GM18507 (cell line): ENCODE measurements at places on chromosomes 16 and 17.
A peak's percentile ranks its signal among the peaks of the same experiment; 100 is the strongest.

DNA sequence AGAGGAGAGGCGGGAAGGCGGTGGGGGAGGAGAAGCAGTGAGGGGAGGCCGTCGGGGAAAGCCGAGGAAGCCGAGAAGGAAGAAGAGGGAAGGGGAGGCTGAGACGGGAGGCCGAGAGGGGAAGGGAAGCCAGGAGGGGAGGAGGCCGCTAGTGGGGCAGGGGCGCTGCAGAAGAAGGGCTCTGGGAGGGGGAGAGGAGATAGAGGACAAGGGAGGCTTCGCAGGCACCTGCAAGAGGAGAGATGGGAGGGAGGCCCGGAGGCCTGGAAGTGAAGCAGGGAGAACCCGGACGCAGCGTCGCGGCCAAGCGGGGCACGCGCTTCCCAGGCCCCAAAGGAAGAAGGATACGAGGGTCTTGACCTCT, 2.3 kb downstream of the C17orf58 start:
- DNase-seq: no peak

GRCh38 chr17:61409301-61410112, 9.9 kb downstream of the TBX2 start:
- DNase-seq: no peak

DNA sequence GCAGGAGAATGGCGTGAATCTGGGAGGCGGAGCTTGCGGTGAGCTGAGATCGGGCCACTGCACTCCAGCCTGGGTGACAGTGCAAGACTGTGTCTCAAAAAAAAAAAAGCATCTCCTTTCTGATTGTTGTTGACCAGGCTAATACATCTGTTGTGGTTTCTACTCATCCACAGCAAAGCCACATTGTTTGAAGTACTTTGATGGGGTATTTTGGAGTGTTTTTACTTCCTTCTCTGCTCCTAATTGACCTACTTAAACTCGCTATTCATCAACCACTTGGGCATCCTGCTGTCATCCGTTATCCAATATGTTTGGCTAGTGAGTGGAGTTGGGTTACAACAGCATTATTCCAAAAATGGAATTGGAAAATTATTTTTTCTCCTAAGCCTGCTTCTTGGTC, 3.5 kb upstream of the CDC27 start:
- DNase-seq: no peak

DNA sequence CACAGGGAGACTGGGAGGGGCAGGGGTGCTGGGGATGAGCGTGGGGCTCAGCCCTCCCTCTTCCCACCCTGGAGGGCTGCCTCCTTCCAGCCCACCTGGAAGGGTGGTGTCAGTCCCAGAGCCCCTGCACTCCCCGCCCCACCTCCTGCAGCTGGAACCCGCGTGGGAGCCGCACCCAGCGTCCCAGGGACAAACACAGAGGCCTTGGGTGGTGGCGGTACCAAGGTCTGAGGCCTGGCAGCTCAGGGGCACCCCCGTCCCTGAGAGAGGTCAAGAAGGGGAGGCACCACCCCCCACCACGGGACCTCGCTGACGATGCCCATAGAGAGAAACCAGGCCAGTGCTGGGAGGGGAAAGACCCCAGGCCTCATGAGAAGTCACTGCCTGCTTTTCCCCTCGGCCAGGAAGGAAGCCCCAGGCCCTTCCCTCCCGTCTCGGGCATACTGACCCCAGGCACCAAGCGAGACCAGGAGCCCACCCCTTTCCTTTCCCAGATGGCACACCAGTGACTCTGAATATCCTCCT, 4.1 kb downstream of the HS3ST6 start:
- DNase-seq: no peak

- no peak for DNase-seq
Observed at GRCh38 chr16:29784157-29784556, 6.1 kb downstream of the ZG16 start.

GRCh38 chr17:77864234-77865111, 94.0 kb upstream of the TNRC6C start:
- no peak for DNase-seq

GRCh38 chr16:11833951-11834695, 17.2 kb downstream of the RSL1D1 start:
- no peak for DNase-seq

GRCh38 chr16:49699841-49700175, 156.1 kb downstream of the ZNF423 start:
- DNase-seq: no peak

DNA sequence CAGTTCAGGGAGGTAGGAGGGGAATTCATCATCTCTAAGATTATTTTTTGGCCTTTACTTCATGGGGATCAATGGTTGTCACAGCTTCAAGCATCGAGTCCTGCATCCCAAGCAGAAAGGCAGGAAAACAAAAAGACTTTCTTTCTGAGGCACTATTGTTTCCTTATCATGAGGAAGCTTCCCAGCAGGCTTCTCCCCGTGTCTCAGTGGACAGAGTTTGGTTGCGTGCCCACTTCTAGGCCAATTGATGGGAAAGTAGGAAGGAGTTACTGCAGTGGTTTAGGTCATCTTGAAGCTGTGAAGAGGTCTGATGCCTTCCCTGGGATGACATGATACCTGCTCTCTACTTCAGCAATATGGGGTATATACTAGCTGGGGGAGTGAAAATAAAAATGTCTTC, 175.3 kb upstream of the CDH13 start:
- DNase-seq: no peak

DNA sequence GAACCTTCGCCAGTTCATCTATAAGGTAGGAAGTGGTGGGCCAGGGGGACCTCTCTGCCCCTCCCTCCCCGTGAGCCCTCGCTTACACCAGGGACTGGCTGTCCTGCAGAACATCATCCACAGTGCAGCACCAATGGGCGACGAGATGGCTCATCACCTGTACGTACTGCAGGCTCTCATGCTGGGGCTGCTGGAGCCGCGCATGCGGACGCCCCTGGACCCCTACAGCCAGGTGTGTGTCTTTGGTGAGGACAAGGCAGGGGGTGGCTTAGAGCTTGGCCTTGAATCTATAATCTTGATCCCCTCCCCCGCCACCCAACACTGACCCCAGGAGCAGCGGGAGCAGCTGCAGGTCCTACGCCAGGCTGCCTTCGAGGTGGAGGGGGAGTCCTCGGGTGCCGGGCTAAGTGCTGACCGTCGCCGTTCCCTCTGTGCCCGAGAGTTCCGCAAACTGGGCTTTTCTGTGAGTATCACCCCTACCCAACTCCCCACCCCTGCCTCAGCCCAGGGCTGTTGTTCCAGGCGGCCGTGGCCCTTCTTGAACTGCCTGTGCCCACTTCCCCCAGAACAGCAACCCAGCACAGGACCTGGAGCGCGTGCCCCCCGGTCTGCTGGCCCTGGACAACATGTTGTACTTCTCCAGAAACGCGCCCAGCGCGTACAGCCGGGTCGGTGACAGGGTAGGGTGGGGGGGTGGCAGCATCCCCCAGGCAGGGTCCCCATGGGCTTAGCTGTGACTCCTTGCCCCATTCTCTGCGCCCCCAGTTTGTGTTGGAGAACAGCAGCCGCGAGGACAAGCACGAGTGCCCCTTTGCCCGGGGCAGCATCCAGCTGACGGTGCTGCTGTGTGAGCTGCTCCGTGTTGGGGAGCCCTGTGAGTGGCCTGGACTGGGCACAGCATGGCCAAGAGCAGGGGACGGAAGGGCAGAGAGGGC, 2.7 kb downstream of the ELMO3 start:
- DNase-seq: no peak

GRCh38 chr17:44628243-44629188, 27.8 kb upstream of the MEIOC start:
- peak; percentile 53 for DNase-seq

DNA sequence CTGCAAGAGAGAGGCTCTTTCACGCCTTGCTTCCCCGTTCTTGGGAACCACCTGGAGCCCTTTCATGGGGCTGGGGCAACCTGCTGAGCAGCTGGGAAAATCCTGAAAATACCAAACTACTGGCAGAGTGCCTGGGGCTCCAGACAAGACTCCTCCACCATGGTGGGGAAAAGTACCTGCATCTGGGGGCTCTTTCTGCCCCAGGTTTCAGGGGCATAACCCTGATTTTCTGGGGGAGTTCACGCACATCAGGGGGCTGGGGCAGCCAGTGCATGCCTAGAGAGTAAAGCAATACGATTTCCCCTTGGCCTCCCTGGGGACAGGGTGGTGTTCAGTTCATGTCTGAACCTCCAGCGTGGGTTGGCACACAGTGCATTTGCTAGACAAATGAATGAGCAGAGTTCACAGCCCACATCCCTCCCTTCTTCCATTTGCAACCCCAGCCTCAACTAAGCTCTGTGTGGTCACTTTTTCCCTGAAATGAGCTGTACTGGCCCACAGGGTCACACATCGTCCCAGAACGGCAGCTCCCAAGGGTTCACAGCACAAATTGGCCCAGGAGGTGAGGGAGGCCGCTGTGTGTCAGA, 5.2 kb upstream of the CDC42EP4 start:
- DNase-seq: no peak

GRCh38 chr16:4663777-4664465, 29.4 kb upstream of the NUDT16L1 start:
- DNase-seq: no peak

- DNase-seq: no peak
Observed at GRCh38 chr17:33990943-33991706, 264.0 kb upstream of the CCL2 start.

DNA sequence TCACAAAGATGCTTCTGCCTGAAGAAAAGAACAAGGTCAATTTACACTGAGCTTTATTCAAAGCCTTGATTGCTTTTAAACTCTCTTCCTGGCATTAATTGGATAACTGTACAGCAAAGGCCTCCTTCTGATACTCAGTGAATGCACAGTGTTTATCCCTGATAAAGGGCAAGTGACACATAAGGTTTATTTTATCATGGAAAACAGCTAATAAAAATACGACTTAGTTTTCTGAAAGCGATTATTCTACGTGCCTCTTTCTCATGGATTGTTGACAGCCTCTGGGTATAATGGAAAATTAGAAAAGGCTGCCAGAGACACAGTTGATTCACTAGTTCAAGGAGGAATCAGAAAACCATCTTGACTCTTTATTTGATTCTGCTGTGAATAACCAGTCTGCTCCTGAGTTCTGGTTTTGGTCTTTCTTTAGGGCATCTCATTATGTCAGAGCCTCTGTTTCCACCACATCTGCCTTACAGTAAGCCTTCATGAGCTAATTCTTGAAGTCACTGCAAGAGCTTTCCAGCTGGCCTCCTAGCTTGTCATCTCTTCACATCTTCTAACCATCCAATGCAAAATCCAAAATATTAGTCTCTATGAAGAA, 212.9 kb downstream of the CNTNAP4 start:
- DNase-seq: no peak

- DNase-seq: no peak
Observed at GRCh38 chr16:50437769-50438437, 69.1 kb upstream of the BRD7 start.

GRCh38 chr17:9242497-9242881, 221.2 kb downstream of the NTN1 start:
- DNase-seq: no peak

- DNase-seq: no peak
Observed at GRCh38 chr16:75578725-75579124, 12.5 kb downstream of the GABARAPL2 start.
